ENCODE measurements at places on chromosomes 1 and 21.

DNA sequence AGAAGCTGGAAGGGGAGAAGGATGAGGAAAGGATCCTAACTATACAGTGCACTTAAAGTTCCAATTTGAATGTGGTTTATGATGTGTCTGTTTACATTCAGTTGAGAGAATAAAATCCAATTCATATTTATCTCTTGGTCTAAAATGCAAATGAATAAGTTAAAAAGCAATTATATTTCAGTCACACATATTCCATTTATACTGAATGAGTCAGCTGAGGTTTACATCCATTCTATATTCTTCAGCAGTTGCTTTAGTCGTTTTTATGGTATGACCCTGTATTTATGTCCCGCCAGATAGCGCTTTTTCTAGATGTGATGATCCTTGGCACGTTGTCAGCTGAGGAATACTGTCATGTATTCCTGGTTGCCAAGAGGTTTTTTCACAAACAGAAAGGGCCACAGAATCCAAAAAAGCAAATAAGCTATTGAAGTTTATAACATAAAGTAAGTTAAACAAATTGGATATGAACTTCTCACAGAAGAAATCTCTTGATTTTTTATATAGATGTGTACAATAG, 866.2 kb downstream of the NCAM2 start:
- no peak for DNase-seq

- DNase-seq: peak; percentile 49
These were observed 2.3 kb upstream of the MXRA8 start for GRCh38 chr1:1360506-1361169.

DNA sequence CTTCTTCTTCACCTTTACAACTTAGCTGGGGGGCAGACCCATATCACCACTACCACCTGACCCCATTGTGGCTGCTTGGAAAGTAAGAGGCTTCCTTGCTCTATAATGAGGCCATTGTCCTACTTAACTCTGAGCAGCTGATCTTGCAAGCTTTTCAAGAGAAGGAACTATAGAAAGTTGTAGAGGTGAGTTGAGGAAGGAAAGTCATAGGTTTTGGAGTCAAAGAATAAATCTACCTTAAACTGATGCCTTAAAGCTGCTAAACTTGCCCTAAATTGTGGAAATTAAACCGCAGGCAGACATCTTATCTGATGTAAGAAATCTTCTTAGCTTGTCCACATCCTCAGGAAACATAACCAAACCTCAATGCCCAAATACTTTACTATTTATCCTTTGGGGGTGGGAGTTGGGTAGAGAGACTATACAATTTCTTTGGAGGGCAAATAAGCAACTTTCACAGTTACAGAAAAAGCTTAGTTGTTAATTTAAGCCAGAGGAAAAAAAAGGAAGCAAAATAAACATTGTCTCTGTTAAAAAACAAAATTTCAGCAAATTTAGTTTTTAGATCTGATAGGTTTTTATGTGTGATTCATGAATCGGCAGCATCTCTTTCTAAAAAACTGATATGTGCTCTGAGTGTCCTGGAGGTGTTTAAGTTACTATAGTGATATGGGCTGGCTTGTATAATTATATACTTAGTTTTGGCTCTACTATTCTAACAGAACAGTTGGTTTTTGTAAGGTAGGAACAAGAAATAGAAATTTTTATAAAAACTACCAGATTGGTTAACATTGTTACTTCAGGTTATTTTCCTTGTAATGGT, 4.7 kb downstream of the IL23R start:
- DNase-seq: no peak

- DNase-seq: no peak
These were observed 51.4 kb upstream of the S1PR1 start for GRCh38 chr1:101185421-101185820.

DNA sequence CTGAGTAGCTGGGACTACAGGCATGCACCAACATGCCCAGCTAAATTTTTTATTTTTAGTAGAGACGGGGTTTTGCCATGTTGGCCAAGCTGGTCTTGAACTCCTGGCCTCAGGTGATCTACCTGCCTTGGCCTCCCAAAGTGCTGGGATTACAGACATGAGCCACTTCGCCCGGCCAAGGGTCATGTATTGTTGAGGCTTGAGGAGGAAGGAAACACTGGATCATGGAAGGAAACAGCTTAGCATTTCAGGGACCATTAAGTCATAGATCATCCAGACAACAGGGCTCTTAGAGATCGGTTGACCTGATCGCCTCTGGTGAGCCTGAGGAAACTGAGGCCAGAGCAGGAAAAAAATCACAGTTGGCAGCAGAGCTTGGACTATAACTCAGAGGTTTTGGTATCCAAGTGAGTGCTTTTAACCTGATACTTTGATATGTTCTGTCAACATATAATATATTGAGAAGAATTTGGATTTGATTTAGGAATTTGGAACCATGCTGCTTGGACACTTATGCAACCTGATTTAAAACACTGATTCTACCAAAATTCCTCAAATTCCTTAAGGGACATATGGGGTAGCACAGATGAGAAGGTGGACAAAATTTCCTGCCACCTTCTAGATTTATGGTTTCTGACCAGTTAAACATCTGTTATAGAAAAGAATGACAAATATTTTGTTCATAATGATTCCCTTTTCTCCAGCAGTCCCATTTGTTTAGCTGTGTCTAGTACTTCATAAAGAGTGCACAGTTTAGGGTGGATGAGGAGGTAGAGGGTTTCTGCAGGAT, 13.1 kb upstream of the BMP8A start:
- DNase-seq: no peak

DNA sequence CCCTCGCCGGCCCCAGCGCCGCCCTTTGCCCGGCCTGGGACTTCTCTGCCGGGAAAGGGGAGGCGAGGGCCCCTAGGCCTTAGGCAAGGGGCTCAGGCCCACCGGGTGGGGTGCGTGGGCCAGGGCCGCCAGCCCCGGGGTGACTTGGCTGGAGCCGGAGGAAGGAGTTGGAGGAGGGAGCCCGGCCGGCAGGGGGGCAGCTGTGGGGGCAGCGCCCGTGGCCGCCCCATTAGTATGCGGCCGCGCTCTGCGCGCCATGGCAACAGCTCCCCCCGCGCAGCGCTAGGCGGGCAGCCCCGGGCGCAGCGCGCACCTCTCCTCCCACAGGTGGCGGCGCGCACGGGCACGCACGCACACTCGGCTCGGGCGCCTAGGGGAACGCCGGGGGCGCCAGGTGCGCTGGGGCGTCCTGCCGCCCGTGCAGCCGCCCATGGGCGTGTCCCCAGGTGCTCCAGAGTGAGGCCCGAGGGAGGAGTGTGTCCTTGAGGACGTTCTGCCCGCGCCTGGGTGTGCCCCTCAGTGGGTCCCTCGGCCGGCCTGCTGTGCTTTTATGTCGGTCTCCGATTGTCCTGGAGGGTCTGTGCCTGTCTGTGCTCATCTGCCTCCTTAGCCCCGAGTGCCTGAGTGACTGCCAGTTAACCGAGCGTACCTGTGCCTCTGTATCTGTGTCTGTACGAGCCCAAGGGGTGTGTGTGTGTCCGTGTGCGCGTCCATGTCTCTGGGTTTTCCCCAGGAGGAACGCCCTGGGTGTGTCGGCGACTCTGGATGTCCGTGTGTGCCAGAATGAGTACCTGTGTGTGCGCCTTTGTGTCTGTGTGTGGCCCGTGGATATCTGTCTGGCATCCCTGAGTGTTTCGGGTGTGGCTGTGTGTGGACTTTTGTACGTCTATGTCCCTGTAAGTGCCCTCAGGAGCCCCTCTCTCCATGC, 38.2 kb upstream of the WASF2 start:
- peak; percentile 75 for DNase-seq

GRCh38 chr21:36550761-36551160, 70.8 kb upstream of the CLDN14 start:
- DNase-seq: no peak

GRCh38 chr1:201084295-201084694, 27.9 kb downstream of the CACNA1S start:
- DNase-seq: no peak

DNA sequence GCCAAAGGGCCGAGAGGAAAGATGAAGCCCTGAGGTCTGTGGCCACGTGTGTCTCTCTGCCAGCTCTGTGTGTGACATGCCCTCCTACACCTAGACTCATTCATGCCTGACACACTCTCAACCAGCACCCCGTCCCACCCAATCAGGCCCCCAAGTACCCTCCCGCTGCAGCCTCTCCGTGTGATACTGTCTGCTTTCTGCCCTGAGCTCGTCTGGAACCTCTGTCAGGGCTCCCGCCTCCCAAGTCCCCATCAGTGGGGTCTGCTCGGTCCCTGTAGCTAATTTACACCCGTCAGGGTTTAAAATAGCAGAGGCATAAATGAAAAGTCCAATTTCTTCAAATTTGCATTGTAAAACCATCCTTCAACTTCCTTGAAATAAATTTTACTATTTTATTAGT, 20.7 kb downstream of the CASZ1 start:
- DNase-seq: no peak

- DNase-seq: peak; percentile 85
These were observed 18.3 kb upstream of the HDAC1 start for GRCh38 chr1:32273391-32274208.

DNA sequence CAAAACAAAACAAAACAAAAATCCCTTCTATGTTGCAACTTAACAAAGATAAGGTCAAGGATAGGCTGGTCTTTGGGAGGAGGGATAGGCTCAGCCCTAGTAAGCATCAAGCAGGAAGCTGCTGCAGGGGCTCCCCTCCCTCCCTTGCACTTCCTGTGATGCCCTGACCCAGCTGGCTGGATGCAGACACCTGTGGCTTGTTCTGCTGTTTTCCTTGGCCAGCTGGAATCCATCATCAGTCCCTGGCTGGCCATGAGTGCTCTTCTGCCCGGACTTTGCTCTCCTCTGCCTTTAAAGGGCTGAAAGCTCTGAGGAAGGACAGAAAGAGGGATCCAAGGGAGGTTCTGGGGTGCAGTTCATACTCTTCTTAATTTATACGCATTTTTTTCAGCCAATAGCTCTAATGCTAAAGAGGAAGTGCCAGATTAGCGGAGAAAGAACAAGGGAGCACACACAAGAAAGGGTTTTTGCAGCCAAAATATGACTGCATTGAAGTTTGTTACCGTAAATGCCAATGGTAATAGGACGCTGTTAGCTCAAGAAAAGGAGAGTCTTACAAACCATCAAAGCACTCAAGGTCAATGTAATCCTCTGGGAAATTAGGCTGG, 19.9 kb upstream of the UBE2U start:
- DNase-seq: peak; percentile 33

GRCh38 chr1:111294390-111294789, 3.7 kb downstream of the CHIA start:
- DNase-seq: no peak

GRCh38 chr1:7343882-7344281, 427.2 kb upstream of the VAMP3 start:
- DNase-seq: no peak

DNA sequence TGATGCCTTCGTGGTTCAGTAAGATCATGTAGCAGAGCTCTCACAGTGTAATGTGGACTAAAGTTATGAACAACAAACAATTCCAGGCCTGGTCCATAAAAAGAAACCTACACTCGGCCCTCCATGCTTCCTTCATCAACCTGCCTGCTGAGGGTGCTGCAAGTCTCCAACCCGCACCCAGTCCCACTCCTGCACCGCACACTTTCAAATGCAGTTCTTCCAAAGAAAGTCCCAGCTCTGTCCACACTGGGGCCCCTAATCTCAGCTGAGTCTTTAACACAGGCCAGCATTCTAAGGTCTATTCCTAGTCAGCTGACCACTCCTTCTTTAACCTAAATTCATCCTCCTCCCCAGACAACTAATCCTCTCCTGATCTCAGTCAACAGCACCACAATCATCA, 71.5 kb upstream of the NR5A2 start:
- DNase-seq: no peak

DNA sequence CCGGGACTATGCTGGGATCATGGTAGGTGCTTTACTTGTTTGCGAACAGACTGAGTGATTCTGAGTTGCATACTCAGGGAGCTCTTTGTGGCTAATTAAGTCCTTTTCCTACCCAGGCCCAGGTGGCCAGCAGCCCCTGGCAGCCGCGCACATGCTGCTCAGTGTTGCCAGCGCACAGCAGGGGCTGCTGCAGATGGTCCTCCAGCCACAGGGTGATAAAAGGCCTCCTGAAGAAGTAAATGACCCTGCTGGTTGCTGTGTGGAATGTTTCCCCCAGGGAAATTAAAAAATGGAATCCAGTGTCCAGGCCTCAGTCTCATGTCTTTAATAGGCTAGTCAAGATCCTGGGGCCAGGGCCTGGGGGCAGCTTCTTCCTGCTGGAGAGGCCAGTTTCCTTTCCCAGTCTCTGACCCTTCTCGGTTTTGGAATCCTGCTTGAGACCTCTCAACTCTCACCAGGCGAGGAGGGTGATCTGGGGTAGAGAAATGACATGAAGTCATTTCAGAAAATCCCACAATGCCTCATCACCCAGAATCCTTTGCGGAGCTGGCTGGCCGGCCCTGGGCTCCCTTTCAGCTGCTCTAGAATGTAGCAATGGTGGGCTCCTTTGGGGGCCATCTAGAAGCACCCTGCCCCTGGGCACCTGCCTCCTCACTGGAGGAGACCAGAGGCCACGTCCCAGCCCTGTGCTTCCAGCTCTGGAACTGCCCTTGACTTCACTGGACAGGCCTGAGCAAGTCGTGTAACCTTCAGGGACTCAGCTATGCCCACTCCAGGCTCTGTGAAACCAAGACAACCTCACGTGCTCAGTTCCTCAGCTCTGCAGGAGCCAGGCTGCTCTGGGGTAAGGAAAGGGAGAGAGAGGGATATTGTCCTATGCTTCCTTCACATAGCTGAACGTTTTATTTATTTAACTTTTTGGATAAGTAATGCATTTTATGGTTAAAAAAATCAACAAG, 131.4 kb downstream of the MRPS6 start:
- no peak for DNase-seq

DNA sequence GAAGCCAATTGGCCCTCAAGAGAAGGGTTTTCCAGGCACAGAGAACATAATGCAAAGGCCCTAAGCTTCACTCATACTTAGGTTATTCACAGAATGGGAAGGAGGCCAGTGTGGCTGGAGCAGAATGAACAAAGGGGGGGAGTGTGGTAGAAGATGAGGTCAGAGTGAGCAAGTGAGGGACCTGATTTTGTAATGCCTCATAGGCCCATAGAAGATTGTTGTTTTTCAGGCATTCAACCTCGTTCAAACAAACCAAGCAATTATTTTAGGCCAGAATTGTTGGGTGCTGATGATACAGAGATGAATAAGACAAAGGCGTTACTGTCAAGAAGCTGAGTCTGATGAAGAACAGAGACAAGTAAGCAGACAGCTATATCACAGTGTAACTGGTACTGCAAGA, 54.5 kb upstream of the RAP1A start:
- no peak for DNase-seq

DNA sequence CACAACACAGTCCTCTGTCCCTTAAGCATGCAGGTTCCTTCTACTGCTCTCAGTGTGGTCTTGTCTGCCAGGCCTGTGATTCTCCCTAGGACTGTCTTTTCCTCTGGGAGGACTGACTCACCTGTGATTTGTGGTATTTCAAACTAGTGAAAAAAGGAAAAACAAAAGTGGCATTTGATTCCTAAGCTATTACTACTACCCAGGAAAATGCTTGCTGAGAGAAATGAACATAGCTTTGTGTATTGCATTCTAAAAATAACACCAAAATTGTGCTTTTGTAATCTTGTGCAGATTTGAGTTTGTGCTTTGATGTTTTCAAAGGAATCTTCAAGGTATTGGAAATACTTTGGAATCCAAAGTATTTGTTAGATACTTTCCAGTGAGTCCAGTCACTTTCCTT, 57.0 kb downstream of the GPR161 start:
- DNase-seq: no peak

GRCh38 chr1:8396083-8396785, 78.3 kb downstream of the SLC45A1 start:
- no peak for DNase-seq

GRCh38 chr1:229295745-229296144, 24.8 kb downstream of the RAB4A start:
- DNase-seq: no peak

Measured in iPS-NIHi11 (cell line).